ENCODE measurements at places on chromosomes 6 and 20.

DNA sequence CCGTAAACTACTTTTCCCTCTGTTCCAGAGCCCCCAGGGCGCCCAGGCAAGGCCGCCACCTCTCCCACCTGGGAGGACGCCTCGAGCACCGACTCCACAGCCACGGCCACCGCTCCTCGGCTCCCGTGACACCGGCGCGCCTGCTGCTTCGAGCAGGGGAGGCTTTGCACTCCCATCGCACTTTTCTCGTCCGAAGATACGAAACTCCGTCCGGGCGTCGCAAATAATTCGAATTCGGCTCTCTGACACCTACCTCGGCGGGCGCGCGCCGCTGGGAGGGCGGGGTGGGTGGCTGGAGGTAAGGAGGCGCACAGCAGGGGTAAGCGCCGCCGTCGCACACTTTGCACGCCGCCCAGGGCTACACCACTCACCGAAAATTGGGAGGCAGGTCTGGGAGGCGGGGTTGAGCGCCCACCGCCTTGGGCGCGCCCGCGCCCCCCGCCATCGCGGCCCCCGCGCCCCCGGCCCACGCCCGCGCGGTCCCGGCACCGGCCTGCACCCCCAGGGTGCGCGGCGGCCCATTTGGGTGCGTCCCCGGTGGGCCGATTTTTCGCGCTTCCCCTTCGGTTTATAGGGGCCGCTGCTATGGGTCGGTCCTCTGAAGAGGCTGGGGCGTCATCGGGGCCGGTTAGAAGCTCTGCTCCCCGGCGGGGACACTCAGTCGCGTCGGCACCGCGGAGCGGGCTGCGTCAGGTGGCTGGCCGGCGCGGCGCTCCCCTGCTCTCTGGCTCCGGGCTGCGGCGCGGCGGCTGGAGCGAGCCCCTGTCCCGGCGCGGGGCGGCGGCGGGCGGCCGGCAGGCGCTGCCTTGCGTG is 36.2 kb downstream of the GNAS start:
- no peak for DNase-seq

- DNase-seq: peak; percentile 9
Observed at GRCh38 chr6:122438975-122439374, 32.6 kb downstream of the SERINC1 start.

DNA sequence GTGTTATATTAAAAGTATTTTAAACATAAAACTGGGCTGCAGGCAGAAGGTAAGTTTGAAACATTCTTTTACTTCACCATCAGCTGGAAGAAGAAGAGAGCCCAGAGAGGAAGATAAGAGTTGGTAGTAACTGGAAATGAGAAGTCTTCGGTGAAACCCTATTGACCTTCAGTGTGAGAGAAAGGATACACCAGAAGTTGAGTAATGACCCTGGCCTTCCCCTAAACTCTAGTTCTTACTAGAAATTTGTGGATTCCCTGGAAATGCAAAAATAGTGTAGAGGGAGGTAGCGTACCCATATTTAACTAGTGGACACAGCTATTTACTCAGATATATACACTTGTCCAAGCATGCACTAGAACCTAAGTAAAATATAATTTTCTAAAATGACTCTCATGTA is 8.0 kb upstream of the EPM2A start:
- DNase-seq: no peak

DNA sequence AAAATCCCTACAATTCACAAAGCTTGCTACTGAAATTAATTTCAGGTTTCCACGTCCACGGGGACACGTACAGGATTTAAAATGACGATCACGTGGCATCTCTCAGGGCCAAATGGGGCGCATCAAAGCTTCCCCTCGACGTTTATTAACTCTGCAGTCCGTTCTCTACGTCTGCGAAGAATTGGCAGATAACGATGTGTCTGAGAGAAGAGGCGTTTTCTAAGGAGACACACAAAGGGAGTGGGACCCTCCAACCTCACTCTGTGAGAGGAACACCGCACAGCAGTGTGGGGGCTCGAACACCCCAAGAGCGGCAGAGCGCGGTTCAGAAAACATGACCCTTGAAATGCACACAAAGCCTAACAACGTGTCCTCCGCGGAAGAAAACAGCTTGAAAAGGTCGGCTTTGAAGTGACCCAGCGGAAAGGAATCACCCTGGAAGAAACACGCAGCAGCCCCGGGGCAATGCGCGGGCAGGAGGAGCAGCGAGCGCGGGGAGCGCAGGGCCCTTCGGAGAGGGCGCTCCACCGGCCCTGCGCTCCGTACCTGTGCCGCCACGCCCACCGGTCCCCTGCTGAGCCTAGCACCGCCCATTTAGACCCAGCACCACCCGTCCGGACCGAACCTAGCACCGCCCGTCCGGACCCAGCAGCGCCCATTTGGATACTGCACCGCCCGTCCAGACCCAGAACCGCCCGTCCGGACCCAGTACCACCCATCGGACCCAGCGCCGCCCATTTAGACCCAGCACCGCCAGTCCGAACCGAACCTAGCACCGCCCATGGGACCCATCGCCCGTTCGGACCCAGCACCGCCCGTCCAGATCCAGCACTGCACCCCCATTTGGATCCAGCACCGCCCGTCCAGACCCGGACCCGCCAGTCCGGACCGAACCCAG is 1.1 kb upstream of the AFDN start:
- DNase-seq: peak; percentile 90

DNA sequence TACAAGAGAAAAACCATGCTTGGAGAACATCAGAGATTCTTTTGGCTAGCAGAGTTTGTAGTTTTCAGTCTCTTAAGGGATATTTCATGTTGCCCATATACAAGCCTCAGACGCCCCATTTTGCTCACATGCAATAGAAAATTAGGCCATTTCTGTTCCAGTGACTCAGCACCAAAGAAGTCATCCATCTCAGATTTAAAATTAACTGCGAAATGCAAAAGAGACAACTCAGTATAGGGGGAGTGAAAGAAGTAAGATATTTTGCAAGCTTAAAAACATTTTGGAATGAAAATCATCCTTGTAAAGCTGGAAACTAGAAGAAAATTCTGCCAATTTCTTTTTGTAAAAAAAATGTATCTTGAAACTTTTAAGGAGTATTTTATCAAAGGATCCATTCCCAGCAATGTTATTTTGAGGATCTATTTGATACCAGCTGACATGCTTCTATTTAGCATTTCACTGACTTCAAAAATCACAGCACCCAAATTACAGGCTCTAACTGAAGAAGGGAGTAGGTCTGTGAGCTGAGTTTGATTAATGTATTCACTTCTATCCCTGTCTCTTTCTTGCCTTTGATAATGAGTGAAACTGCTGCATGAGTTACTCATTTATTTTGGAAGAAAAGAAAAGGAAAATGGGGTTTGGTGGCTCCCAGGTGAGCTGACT is 223.7 kb upstream of the SULF2 start:
- DNase-seq: no peak

GRCh38 chr6:85186546-85187175 is 263.2 kb upstream of the NT5E start:
- DNase-seq: peak; percentile 6

DNA sequence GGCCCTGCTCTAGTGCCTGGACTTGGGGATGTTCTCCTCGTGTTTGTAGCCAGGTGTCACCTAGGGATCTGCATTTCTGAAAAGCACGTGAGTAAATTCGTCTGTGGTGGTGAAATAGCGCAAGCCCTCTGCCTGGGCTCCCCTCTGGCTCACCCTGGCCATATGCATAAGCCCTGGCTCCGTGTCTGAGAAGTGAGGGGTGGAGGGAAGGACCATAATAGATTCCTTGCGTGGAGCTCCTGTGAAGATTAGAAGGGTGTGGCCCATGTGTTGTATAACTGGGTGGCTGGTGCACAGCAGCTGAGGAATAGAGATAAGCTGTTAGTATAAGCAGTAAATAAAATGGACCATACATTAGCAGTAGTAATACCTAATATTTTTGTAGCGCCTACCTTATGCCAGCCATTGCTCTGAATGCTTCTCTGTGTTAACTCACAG is 4.8 kb downstream of the BCAS1 start:
- DNase-seq: no peak

DNA sequence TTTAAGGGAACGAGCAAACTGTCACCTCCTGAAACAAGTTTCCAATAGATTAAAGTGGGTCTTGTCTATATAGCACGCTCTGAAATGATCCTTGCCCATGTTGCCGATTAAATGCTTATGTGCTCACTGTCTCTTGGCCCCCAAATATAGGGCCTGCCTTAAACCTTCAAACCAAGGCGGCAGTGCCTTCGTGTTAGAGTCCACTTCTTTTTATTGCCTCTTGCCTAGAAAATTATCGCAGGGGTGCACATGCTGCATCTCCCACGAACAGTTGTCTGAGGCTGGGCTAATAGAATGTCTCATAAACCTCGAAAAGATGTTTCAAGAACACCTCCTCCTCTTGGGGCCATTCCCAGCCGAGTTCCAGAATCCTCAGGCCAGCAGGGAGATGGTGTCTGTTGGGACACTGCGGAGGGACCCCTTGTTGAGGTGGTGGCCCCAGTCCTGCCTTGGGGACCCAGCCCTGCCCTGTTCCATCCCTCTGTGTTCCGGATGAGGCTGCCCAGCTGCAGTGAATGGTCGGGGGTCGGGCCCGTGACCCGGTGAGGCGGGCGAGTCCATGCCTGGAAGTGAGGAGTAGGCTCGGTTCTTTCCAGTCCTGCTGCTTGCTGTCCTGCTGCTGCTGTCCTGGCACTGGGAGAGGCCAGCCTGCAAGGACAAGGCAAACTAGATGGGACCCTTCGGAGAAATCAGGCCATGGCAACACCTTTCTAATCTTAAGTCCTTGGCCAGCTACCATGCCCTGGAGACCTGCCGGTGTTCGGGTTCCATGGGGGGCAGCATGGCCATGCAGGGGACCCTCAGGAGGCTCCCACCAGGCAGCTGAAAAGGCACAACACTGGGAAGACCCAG is 34.7 kb upstream of the SLCO4A1 start:
- DNase-seq: no peak

DNA sequence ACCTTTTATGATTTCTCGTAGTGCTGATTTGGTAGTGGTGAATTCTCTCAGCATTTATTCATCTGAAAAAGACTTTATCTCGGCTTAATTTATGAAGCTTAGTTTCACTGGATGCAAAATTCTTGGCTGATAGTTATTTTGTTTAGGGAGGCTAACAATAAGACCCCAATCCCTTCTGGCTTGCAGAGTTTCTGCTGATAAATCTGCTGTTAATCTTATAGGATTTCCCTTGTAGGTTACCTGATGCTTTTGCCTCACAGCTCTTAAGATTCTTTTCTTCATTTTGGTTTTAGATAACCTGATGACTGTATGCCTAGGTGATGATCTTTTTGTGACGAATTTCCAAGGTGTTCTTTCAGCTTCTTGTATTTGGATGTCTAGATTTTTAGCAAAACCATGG is 388.7 kb downstream of the UTRN start:
- peak; percentile 1 for DNase-seq

DNA sequence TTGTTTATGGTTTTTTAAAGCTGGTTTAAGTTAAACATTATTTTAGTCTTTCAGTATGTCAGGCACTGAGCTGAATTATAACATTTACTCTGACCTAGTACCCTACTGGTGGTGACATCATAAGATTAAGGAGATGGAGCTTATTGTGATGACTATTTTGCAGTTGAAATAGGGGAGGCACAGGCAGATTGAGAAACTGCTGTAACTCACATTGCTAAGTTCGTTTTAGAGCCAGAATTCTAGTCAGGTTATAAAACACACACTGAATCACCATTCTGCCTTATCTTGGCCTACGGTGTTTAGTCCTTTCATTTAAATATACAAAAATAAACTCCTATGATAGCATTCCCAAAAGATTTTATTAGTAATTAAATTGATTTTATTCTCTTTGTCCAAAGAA is 584.1 kb downstream of the TFAP2A start:
- no peak for DNase-seq

GRCh38 chr20:47708140-47708807 is 77.0 kb downstream of the SULF2 start:
- no peak for DNase-seq

- DNase-seq: no peak
Observed at GRCh38 chr6:21844120-21844917, 250.8 kb downstream of the SOX4 start.

DNA sequence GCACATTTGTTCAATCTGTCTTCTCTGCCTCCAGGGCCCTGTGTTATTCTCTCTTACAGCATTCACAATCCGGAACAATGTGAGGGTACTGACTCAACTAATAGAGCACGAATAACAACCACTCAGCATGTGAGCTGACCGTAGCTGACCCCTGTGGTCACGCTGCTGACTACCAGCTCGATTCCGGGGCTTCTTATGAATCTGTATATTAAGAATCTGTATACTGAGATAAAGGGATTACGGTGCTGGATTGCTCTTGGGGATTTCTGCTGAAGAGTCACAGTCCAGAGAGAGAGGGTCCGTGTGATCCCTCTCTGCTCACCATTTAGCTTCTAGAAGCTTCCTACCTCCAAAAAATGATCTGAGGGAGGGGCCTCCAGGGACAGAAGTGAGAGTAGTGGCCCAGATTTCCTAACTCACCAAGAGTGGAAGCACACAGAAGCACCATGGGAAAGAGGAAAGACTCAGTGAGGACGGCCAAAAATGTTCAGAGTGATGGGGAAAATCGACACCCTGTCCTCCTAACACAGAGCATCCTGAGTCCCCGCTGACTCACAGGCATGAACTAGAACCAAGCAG is 156.2 kb downstream of the THBS2 start:
- no peak for DNase-seq

DNA sequence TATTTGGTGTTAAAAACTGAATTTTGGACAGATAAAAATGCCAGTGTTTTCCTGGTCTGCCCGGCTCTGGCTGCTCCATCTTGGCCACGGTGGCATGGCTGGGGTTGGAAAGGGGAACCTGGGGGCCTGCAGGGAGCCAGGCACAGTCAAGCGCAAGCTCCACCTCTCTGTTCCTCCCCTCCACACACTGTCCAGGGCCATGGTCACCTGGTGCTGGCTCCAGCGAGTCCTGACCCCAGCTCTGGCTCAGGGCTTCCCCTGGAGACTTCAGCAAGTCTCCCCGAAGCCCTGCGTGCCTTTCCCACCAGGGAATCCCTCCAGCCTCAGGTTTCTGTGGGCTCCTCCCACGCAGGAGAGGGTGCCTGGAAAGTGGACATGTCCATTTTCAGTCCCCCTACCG is 298.5 kb downstream of the QKI start:
- no peak for DNase-seq

GRCh38 chr6:30763155-30763617 is 18.8 kb upstream of the IER3 start:
- peak; percentile 26 for DNase-seq

DNA sequence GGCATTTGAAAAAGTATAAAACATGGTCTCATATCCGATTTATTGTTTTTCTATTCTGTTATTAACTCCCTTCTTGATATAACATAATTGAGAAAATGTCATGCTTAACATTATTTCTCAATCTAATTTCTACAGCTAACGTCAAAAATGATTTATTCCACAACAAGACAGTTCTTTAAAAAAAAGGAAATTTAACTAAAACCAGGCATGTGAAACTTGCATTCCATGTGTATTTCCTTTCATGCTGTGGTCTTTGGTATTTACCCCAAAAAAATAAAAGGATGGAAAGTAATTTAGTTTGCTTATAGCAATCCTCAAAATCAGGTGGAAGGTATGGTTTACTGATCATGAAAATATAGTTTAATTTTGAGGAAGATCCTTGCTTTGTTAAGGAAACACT is 142.8 kb downstream of the COL21A1 start:
- no peak for DNase-seq

- peak; percentile 84 for DNase-seq
Observed at GRCh38 chr20:841568-842546, 8.3 kb downstream of the FAM110A start.

- no peak for DNase-seq
Observed at GRCh38 chr6:80226151-80226550, 119.7 kb downstream of the BCKDHB start.
